ENCODE measurements at places on chromosomes 4 and X.

DNA sequence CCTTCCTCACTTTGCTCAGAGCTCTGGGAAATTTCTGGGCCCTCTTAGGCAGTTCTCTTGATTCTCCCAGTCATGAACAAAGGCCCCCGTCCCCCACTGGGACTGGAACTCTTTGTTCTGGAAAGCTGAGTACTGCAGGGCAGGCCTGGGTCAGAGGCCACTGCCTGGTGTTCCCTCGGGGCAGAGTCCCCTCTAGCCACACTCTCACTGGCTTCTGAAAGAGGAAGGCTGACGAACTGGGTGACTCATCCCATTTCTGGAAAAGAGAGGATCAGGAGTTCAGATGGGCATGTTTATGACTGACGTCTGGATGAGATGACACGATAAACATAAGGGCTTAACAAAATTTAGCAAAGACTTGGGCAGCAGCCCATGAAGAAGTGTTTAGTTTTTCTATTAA, 47.7 kb downstream of the DDX3X start:
- no peak for DNase-seq

DNA sequence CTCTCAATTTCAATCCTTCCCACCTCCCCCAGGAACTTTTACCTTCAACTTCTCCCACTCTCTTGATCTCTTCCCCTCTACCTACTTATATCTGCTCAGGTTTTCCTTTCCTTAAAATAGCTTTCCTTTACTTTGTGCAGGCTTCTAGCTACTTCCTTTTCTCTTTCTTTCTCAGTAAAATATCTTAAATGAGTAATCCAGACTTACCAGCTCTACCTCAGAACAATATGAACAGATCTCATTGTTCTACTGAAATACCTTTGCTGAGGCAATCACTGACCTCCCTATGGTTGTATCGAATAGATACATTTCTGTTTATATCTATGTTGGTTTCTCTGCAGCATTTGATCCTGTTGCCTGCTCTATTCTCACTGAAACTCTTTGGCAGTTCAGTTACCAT, 86.7 kb upstream of the WDR44 start:
- DNase-seq: no peak

DNA sequence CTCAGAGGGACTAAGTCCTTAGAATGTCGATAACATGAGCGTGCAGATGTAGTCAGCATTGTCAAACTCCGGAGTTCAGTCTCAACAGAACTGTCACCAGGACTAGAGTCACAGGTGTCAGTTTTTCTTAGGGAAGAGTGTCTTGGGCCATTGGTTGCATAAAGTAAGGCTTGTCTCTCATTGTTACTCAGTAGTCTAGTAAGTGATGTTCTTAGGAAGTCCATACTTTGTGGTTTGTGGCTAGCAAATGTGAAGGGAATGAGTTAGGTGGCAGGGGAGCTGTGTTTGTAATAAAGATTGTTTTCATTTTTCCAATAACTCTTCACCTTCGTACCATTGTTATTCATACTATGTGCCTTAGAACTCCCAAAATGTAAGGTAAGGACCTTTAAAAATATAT, 119.6 kb downstream of the AFF2 start:
- DNase-seq: no peak

DNA sequence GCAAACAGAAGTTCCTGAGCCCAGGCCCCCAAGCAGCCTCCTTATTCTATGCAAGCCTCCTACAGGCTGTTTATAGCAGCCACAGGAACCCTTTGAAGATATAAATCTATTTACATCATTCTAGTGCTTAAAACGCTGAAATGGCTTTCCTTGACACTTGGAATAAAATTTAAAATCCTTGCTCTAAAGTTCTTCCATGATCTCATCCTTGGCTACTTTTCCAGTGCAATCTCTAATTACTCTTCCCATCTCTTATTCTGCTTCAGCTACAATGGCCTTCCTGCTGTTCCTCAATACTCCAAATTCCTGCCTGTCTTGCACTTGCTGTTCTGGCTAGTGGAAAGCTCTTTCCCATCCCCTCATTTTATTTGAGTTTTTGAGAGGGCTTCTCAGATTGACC, 634.2 kb upstream of the NR3C2 start:
- DNase-seq: no peak

GRCh38 chr4:95106408-95106928, 348.7 kb downstream of the BMPR1B start:
- DNase-seq: no peak

DNA sequence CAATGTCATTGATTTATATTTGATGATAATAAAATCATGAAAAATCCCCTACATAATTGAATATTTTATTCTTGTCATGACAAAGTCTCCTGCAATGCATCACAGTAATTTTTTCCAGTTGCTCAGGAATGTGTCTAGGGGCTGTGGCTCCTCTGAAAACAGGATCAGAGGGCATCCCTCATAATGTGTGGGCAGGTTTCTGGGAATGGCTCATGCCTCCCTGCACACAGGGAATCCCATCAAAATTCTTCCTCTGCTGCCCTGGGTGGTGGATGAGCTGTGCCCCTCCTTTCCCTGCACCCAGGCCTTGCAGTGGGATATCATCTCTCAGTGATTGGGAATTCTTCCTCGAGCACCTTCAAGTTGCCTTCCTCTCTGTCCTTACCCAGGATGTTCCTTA, 20.4 kb upstream of the PUDP start:
- no peak for DNase-seq

DNA sequence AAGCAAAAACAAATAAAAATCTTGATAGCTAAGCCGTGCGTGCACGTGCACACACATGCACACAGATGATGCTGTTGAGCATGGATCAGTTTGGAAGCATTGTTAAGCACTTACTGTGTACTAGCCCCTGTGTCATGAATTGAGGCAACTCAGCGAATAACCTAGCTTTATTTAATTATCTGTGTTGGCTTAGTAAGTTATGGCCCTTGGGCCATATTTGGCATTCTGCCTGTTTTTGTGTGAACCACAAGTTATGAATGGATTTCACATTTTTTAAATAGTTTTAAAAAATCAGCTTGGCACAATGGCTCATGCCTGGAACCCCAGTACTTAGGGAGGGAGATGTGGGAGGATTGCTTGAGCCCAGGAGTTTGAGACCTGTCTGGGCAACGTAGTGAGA, 113.6 kb upstream of the CBLL2 start:
- no peak for DNase-seq

DNA sequence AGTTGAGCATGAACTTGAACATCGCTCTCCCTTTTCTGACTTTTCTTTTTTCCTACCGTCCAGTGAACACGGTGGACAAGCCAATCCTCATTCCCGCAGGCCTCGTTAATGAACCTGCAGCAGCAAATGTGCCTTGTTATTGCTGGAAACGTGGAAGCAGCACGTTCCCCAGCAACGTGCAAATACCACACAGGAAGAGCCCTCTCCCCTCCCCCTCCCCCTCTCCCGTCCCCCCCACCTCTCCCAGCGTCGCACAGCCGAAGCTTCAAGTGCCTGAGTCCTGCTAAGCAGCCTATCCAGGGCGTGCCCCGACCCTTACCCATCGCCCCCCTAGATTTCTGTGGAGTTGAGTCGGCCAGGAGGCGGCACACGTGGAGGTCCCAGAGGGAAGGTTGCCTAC, 219.9 kb downstream of the BCOR start:
- no peak for DNase-seq

- no peak for DNase-seq
Measured at GRCh38 chrX:40749681-40750494, 14.5 kb upstream of the MED14 start.

- no peak for DNase-seq
Measured at GRCh38 chr4:147174591-147174990, 228.9 kb upstream of the TTC29 start.

- DNase-seq: no peak
Measured at GRCh38 chr4:7516096-7516772, 81.5 kb upstream of the PSAPL1 start.

DNA sequence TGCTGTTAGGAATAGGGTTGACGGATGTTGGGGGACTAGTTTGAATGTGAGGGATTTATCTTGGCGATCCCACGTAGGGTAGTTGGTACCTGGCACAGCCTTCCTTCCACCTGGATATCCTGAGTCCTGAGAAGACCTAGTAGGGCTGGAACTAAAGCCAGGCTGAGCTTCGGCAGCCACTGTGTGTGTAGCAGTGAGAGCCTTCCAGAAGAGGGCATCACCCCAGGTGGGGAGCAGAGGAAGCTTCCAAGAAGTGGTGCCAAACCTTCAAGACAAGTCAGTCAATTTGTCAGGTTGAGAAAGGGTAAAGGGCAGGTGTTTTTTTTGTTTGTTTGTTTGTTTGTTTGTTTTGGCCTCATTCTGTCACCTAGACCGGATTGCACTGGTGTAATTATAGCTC, 1.2 kb upstream of the FGFBP2 start:
- DNase-seq: no peak

- DNase-seq: no peak
Measured at GRCh38 chrX:32447640-32448039, 763.7 kb downstream of the DMD start.

DNA sequence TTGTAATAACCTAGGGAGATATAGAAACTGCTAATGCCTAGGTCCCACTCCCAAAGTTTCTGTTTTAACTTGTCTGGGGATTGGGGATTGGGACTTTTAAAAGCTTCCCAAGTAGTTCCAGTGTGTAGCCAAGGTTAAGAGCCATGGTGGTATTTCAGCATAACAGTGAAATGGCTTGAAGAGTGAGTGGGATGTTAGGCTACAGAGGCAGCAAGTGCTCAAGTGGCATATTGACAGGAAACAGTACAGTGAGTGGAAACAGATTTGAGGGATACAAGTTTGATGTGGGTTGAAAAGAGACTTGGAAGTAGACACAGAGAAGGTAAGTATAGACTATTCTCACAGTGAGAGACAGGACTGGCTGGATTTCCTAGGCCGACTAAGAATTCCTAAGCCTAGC, 217.6 kb upstream of the CNKSR2 start:
- no peak for DNase-seq

GRCh38 chrX:119488749-119489148, 20.5 kb downstream of the SLC25A5 start:
- DNase-seq: no peak

DNA sequence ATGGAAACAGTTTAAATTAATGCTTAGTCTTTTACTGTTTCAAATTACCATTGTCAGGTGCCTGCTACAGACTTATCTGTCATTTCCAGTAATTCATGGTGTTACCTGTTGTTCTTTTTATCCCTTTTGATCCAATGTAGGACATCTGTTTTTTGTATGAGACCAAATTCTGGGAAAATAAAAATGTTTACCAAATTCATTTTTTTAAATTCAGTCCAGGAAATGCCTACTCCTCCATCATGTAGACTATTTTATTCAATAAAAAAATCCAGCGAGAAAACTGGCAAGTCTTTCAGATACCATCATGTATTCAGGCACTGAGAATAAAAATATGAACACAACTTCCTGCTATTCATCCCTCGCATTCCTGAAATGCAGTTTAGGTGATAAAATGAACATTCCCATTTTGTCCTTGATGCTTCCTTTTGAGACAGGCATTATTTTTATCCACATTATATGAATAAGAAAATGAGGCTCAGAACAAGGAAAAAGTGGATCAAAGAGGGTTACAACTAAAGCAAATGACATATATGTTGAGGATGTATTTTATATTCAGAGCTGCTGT, 584.2 kb downstream of the SPRY1 start:
- no peak for DNase-seq

- DNase-seq: no peak
Measured at GRCh38 chr4:73735231-73735630, 5.1 kb upstream of the CXCL8 start.

DNA sequence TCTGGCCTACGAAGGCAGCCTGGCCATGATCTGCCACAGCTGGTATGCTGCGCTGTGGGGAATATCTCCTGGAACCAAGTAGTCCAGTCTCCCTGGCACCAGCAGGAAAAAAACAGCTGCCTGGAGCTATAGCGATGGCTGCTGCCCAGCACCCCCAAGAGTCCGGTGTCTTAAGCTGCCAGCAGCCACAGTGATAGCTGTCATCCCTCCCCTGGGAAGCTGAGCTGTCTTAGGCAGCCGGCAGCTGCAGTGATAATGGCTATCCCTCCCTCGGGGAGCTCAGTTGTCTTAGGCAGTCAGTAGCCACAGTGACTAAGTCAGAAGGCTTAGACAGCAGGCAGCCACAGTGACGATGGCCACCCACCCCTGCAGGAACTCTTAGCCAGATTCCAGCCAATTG, 205.1 kb downstream of the STPG2 start:
- DNase-seq: no peak

DNA sequence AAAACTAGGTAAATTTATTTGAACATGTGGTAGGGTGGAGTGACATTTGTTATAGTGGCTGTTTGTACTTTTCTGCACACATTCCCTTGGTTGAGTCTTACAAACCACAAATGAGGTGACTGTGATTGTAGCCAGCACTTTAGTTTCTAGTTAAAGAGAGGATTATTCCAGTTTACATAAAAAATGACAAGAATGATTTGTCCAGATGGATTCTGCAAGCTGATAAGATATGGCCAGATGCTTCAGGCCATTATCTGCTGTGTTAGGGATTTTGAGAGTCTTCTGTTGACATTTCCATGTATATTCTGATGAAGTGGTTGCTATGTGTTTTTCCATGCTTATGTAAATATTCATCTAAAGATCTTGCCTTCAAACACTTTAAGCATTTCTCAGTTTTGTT, 31.0 kb upstream of the PDE5A start:
- no peak for DNase-seq

GRCh38 chr4:42397635-42398170, 415 bp downstream of the SHISA3 start:
- no peak for DNase-seq

DNA sequence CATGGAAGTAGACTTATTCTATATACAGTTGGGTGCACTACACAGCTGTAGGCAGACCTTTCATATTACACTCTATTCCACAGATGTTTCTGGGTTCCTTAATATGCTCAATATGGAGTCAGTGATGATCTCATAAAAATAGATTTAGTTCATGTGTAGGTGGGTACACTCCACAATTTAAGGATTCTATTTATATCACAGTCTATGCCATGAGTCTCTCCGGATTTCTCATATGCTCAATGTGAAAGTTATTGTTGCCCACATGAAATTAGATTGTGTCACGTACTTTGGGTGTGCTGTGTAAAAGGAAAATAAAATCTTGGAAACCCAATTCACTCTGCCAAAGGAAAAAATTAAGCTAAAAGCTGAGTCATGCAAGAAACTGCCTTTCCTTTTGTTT, 32.5 kb upstream of the TASL start:
- no peak for DNase-seq

DNA sequence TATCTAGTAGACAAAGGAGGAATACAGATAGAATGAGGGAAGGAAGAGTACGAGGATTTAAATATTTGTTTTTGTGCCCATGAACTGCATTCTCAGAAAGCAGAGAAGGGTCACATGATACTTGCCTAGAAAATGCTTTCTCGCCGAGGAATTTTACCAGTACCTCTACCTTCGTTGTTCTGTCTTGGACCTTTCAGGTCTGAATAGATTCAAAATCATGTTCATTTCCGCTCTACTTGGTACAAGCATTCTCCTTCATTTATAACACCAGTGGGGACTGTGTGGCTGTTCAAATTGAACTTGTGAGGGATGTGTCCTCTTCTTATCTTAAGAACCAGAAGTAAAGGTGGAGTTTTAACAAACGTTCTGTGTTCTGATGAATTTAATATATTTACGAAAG, 1.9 kb downstream of the USP38 start:
- DNase-seq: no peak

- DNase-seq: no peak
Measured at GRCh38 chr4:151197247-151197646, 79.7 kb upstream of the PRSS48 start.

GRCh38 chr4:40912460-40913184, 162.9 kb downstream of the NSUN7 start:
- no peak for DNase-seq

All from activated CD4-positive, CD25-positive, alpha-beta regulatory T cell (primary cell).